ENCODE measurements at places on chromosomes 13 and 19.
A peak's percentile ranks its signal among the peaks of the same experiment; 100 is the strongest.

- DNase-seq = no peak
Observed at GRCh38 chr19:38049105-38049649, 142.2 kb downstream of the SIPA1L3 start.

GRCh38 chr19:38554676-38555141 lies 63.0 kb downstream of the MAP4K1 start:
- DNase-seq = no peak

DNA sequence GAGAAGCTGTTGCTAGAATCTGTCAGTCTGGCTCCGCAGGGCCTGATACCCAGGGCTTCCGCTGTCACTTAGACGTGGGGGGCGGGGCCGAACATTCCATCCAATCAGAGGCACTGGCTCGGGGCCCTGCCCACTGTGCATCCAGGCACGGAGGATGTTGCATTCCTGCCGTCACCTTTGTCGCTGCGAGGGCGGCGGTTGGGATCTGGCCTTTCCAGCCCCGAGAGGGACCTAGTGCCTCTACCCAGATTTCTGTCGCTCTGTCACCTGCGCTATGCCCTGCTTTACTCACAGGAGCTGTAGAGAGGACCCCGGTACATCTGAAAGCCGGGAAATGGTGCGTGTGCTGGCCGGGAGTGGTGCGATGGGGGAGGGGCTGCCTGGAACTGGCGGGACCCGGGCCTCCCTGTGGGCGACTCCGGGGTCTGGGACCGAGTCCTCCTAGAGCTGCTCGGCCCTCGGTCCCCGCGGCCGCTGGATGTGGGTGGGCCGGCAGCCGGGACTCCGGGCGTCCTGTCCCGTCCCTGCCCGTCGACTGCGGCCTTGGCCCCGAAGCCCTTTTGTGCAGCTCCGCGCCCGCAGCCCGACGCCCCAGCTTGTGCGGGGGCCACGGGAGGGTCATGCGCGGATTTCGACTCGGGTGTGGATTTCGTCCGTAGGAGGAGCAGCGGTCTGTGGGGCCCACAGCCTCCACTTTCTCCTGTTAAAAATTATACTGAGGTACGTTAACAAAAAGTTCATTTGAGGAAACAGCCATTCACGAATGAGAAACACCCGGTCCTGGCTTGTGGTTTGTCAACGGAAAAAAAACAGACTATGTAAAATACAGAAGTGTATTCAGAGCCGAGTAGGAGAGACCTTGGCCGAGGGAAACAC lies at the start of gene ZNF439:
Gene ZNF439 (plus strand): TSS at position 133 of the 876 bp plus-strand sequence. CDS start 142 bp downstream, at position 275.
- DNase-seq = peak; percentile 83

DNA sequence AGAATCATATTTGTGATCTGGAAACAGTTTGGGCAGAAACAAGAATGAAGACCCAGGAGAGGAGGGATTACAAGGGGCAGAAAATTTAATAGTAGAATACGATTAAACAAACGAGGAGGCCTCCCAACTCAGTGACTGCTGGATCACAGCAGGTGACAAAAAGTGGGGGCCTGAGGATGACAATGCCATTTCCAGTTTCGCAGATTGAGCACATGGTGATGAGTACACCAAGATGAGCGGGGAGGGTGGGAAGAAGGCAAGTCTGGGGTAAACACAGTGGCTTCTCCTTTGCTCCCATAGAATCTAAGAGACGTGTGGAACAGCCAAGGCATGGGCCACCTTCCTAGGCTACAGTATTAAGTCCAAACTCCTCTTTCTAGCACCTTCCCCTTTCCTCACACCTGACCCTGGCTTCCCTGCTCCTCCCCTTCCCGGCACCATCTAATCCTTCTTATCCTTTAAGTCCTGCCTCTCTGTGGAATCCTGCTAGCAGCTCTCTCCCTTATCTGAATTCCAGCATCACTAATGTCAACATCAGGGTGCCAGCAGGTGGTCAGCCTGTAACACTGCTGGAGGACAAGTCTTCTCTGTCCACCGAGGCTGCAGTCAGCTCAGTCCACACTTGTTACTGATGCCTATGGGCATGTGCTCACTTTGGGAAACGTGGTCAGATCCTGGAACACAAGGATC lies 13.5 kb downstream of the ATP7B start:
- DNase-seq = no peak

GRCh38 chr13:84137292-84137691 lies 255.0 kb upstream of the SLITRK1 start:
- peak; percentile 22 for DNase-seq
